ENCODE measurements at places on chromosomes 2 and 18.

GRCh38 chr2:238097988-238098871 lies 1.9 kb upstream of the ESPNL start:
- DNase-seq: peak; percentile 16

DNA sequence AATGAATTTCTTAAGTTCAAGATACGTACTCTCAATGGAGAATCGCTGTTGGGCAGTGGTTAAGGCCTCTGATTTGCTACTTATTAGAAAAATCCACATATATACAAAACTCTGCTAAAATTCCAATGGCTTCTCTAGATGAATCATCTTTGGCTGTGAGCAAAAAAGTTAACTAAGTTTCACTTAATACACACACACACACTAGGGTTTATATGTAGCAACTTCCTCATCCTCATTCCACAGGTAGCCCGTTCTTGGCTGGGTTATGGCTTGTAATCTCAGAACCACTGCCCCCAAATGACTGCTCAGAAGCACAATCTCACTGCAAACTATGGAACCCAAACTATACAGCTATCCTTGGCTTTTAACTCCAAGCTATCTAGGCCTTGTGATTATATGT lies 99.7 kb downstream of the SMAD2 start:
- DNase-seq: no peak

- DNase-seq: no peak
These were observed 100.4 kb downstream of the CCDC141 start for GRCh38 chr2:178949584-178949983.

DNA sequence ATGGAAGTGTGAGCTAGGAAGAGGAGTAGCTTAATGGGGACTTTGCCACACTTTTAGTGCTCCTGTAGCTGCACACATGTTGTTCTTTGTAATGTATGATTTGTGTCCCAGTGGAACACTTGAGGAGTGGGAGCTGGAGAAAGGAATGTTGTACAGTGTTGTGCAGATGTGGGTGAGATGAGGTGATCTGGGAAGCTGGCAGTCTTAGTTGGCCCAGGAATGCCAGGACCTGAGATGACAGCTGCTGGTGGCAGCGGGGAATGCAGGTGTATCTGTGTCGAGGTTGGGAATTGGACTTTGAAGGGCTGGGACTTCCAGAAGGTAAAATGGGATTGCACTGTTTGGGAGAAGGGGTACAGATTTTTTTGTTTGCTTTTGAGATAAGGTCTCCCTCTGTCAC lies 23.6 kb downstream of the NEDD4L start:
- DNase-seq: no peak

GRCh38 chr2:6024784-6025183 lies 332.6 kb downstream of the SOX11 start:
- DNase-seq: no peak

- DNase-seq: no peak
These were observed 23.7 kb downstream of the B3GNT2 start for GRCh38 chr2:62219407-62220159.

DNA sequence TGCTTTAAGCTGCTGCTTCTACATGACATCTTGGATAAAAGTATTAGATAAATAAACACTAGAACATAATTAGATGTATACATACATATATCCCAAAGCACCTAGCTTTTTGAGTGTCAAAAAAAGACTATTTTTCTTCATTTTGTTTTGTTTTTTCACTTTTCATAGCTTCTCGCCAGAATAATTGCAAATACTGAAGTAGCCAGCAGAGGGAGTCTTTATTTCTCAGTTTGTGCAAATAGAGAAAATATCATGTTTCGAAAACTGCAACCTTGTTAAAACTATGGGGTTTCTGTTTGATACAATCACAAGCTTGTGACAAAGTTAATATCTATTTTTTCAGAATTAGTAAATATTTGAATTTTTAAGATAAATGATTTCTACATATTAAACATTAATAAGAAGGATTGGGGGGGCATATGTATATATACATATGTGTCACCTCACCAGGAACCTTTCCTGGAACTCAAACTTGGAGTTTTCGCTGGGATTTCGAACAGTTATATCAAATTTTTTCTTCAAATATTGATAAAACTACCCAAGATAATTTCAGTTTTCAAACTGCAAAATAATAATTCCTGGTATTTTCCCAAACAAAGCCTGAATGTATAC lies 61.0 kb downstream of the GRB14 start:
- no peak for DNase-seq

GRCh38 chr2:157866202-157866601 lies 9.9 kb downstream of the ACVR1 start:
- no peak for DNase-seq

DNA sequence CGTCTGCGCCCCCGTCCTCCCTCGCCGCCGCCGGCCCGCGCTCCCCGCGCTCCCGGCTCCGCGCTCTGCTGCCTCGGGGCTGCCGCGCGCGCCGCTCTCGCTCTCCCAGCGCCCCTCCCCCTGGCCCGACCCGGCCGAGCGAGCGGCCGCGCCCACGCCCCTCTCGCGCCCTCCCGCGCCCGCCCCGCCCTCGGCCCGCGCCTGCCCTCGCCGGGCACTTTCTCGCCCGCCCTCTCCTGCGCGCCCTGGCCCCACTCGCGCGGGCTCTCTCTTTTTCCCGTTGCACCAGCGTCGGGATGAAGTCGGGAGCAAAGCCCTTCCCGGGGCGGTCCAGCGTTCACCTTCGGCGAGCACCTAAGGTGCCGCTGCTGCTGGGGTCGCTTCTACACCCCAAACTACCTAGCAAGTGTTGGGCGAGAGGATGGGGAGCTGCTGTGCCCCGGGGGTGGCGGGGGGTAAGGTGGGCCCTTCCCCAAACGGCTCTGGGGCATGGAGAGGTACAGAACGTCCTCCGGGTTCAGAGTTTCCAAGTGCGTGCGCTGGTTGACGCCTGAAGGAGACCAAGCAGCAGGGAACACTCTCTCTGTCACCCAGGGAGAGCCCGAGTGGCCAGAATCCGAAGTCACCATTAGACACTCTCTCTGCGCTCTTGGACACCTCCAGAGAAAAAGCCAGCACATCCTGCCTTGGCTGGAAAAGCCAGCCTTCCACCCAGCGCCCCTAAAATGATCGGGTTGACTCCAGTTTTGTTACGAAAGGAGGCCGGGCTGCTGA lies at the start of gene COLEC12:
COLEC12 (minus strand) TSS at position 70 of the 774 bp plus-strand sequence. CDS start 187 bp downstream, outside the sequence.
- DNase-seq: no peak

DNA sequence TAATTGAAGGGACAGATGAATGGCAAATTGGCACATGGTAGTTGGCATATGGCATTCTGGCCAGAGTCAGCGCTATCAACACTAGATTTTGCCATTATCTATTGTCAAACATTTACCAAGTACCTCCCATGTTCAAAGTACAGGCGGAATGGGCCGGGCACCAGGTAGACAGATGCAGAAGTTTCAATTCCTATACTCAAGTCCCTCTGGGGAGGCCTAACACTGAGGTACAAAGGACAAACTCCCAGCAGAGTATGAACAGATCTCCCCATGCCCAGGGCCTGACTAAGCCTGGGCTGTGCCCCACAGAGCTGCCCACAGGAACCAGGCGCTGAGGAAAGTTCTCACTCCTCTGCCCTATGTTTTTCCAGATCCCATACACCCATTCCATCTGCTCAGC lies 257.5 kb upstream of the KLHL29 start:
- DNase-seq: no peak

DNA sequence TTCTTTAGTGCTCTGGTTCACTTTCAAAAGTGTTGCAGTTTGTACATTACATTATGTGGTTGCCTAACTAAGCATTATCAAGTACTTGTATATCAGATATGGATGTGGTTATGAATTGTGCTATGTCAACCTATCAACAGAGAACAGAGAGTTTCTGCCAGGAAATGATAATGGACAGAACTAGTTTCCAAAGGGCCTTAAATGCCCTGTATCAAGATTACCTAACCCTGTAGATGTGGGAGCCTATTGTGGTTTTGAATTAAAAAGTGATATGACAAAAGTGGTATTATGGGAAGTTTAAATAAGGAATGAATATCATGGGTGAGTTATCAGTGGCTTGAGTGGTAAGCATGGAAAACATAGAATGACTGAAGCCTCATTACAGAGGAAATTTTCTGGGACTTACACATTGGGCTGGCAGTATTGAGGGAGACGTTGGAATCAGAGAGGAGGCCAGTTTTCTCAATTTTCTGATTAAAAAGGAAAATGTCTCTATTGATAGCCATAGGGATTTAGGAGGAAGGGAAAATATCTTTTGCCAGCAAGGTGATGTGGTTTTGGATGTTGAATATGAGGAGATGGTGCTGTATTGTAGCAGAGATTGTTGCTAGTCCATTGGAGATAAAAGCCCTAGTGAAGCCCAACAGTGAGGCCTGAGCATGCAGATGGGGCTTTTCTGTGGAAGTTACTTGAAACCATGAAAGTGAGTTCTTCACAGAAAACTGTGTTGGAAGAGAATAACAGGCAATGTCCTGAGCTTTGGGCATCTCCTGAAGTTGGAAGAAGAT lies 140.7 kb downstream of the TTC27 start:
- no peak for DNase-seq

DNA sequence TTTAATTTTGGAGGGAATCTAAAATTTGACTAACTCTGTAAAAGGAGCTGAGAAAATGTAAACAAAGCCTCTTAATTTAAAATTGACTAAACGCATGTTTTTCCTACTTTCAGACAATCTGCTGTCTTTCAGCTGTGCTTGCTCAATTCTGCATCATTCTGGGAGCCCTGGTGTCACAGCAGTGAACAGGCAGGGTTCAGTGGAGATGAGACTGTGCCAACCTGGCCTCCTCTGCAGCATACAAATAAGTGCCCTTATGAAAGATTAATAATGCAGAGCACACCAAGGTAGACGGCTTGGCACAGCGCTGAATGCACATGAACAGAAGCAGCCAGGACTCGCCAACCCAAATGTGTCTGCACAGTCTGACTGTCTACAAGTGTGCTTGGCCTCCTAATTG lies 222.0 kb upstream of the CHAC2 start:
- no peak for DNase-seq

DNA sequence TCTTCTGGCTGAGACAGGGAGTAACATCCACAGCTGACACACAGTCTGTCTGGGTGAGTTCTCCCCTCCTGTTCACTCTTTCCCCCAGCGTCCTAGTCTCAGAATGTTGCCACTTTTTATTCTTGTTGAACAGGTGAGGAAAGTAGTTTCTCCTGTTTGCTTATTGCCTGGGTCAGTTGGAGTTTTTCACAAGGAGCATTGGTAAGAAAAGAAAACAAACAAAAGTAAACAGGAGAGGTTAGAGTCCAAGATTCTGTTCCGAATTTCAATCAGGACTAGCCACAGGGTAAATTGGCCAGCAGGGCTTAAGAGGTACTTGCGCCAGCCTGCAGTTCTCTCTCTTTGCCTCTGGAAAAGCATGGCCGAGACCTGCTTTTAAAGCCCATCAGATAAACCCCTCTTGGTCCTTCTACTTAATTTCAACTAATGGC lies 255.0 kb upstream of the EPAS1 start:
- no peak for DNase-seq

GRCh38 chr2:29273004-29273684 lies 157.9 kb downstream of the CLIP4 start:
- no peak for DNase-seq

DNA sequence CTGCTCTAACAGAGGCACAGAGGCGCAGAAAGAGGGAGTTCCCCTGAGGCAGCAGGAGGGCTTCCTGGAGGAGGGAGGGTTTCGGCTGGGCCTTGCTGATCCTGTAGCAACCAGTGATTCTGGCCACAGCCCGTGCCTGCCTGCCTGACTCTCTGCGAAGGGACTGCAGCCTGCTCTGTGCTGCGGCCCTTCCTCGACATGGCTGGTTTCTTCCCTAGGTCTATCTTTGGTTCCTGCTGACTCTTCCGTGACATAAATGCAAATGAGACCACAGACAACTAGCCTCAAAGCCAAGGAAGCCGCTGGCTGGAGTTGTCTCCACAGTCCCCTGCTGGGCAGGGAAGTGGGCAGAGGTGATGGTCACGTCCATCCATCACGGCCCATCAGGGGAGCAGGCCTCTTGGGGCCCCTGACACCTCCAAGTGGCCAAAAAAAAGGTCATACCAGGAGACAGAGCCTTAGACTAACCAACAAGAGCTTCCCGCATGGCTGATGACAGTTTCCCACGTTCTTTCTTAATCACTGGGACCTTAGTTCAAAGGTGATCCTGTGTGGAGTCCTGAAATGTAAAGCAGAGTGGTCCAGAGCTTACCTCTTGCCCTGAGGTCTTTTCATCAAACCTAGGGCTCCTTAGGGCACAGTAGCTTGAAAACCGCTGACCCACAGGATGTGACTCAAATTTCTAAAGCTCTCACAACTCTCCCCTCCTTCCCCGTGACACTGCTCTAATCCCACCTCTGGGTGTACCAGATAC lies 55.3 kb downstream of the HS1BP3 start:
- no peak for DNase-seq

DNA sequence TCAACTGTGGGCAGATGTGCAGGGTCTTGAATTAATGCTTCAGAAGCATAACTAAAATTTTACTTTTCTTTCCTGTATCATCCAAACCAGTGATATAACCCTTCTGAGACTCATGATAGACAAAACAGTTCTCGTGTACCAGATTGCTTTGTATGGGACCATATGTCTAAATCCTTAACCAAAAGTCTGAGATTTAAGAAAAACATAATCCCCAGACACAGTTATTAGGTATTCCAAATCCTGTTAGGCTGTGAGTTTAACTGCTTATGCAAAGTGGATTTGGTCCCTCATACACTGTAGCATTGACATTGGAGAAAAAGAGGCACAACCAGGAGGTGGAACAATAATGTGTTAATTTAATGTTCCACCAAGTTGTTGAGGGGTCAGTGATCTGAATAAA lies 235.0 kb downstream of the PMAIP1 start:
- no peak for DNase-seq

GRCh38 chr2:151043484-151043883 lies 218.2 kb downstream of the RBM43 start:
- DNase-seq: no peak
